ENCODE measurements at places on chromosomes 2 and 18.

DNA sequence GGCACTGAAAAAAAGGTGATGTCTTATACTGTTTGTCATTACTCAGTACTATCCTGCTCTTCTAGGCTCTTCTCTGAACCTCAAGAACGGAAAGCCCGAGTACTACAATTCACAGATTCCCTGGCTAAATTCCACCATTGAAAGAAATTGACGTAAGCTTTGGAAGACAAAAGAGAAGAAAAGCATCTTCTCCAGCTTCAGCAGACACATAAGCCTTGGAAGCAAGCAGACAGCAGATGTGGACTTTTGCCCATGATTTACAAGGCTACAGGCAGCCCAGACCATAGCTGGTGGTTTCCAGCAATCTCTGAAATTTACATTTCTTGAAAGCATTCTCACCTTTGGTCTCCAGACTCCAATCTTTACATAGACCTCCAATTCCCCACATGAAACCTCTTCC, 289.0 kb downstream of the C1D start:
- no peak for DNase-seq

DNA sequence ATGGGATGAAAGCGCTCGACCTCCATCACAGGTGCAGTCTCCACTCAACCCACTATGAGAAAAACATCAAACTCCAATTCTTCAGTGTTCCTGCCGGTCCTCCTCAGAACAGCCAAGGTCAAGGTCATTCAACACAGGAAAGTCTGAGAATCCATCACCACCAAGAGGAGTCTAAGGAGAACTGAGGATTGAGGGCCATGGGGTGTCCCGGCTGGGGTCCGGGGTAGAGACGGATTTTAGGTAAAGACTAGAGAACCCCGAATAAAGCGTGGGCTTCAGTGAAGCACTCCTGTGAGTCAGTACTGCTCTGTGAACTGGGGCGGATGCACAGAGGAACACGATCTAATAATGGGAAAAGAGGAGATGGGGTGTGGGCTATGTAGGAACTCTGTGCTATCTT, 41.8 kb downstream of the PTGR3 start:
- DNase-seq = no peak

DNA sequence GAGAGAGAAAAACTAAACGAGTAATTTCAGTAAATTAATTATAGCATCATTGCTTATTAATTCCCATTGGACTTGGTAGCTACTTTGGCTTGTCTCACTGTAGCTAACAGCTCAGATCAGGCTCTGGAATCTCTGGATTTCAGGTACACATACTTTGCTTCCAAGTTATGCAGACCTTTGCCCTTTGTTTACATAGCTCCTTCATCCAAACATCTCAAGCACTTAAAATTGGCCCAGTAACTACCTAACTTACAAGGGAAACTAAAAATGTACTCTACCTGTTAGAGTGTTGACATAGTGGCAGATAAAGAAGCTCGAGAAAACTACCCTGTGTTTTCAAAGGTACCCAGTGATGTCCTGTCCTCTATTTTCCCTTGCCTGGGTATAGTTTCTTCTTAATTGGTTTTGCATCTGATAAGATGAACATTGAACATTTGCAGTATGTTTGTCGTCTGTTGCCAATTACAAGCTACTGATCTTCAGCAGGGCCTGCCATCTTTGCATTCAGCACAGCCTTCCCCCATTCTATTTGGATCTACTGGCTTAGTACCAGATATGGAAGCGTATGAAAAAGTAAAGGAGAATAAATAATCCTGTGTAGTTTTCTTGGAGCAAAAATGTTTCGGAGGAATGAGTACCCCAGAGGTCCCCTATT, 601.5 kb upstream of the FANCL start:
- DNase-seq = no peak

GRCh38 chr2:46232860-46233259, 64.3 kb upstream of the EPAS1 start:
- DNase-seq = no peak

DNA sequence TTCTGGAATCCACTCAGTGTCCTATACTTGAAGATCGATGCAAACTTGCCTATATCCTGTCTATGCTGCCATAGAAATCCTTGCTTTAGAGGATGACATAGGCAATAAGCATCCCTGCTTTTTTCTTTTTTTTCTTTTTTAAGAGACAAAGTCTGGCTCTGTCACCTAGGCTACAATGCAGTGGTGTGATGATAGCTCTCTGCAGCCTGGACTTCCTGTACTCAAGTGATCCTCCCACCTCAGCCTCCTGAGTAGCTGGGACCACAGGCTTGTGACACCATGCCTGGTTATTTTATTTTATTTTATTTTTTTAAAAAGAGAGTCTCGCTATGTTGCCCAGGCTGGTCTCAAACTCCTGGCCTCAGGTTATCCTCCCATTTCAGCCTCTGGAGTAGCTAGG, 76.9 kb downstream of the LBH start:
- no peak for DNase-seq

DNA sequence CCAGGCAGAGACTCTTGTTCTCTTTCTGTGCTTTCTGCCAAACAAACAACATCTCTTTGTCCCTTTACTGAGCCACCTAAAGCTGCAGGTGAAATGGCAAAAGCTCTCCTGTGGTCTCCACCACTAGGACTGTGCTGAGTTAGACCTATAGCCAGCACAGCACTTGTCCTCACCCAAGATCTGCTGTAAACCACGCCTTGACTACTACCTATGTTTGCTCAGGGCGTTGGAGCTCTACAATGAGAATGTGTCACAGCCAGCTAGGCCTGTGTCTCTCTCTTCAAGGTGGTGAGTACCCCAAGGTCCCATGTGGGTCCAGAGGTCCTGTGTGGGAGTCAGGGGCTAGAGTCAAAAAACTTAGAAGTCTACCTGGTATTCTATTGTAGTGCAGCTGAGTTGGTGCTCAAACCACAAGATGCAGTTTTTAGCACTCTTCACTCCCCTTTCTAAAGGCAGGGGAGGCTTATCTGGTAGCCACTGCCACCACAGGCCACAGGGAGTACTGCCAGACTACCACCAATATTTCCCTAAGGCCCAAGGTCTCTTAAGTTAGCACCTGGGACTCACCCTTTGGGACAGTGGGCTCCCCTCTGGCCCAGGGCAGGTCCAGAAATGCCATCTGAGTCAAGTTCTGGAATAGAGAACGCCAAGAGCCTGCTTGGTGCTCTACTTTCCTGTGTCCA, 96.8 kb upstream of the RPRM start:
- DNase-seq = no peak

DNA sequence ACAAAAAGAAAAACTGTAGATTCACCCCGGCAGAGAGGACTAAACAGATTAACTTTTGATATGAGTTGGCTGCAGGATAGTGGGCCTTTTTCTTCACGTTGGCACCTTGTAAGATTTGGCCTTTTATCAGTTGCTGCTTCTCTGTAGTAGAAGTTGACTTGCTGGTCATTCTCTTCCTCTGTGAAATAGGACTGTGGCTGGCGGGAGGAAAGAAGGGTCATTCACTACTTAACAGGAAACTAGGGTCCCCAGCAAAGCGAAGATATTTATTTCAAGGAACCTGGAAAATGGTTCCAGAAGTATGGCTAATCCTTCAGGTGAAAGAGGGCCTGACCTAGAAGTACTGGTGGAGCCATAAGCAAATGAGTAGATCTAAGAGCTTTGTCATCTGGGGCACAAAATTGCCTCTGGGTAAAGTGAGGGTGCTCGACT, 383 bp upstream of the ATP5MC3 start:
- no peak for DNase-seq

- no peak for DNase-seq
These were observed 17.4 kb downstream of the DYNC2LI1 start for GRCh38 chr2:43791035-43791765.

GRCh38 chr2:59583173-59583765, 970.2 kb downstream of the BCL11A start:
- no peak for DNase-seq

DNA sequence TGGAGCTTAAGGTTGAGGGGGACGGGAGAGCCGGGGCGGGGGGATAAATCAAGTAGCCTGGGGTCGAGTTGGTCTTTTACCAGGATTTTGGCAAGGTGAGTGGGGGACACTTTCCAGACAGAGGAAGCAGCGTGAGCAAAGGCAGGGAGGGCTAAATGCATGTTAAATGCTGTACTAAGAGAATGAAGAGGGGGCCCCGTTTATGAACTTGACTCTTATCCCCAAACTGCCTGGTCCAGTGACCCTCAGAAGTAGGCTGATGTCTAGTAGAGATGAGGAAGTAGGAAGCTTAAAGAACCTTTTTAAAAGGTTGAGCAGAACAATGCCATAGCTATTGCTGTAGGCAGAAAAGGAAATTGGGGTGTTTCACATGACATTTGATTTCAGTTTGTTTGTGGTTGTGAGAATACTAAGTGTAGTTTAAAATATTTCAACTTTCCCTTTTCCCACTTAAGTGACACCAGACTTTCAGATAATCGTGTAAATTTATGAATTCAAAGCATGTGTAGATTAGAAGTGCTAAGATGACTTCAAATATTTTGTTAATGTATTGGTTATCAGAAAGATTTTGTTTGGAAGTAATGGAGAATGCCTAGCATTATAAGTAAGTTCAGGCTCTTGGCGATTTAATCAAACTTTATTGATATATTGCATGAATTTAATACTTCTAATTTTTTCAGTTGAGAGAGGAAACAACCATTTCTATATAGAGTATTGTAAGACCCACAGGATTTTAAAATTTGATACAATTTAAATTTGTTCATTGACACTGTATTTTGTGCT, 1.8 kb downstream of the REL start:
- DNase-seq = no peak

DNA sequence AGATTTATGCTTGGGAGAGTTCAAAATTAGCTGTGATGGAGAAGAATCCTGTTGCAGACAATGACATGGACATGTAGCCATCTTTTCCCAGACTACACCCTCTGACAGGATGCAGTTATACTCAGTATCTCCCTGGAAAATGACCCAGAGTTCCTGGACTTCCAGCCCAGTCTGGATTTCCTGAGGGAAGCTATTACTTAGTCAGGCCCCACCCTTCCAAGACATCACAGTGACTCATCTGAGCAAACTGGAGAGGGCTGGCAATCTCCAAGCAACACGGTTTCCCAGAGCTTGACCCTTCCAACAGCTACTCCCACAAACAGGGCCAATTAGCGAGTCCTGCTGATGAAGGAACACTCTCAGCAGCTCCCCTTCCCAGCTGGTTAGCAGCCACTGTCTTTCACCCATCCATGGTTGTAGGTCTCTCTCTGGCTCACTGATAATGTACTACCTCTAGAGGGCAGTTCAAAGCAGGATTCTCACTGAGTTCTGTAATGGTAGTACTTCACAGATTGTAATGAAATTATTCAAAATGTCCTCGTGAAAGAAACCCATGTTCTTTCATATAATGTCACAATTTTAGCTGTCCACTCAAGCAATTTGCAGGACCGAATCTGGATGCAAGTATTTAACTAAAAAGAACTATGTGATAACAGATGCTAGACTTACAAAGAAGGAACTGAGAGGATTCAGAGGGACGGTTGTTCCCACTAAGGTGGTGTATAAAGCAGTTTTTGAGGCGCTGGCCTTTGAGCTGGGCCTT, 110.2 kb downstream of the MDH1 start:
- DNase-seq = peak; percentile 65

DNA sequence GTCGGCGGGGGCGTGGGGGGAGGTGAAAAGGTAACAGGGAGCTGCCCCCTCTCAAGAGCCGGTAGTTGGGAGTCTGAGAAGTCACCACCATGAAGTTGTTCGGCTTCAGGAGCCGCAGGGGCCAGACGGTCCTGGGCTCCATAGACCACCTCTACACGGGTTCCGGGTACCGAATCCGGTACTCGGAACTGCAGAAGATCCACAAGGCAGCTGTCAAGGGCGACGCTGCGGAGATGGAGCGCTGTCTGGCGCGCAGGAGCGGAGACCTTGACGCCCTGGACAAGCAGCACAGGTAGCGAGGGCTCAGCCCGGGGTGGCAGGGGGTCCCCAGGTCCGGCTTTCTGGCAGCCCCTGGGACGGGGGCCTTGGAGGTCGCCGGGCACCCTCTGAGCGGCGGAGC, 47.1 kb upstream of the ZNF519 start:
- no peak for DNase-seq

Data from epithelial cell of prostate (primary cell).